PC-3 (cell line): ENCODE measurements at places on chromosomes 1 and 21. TPM values are rescaled to one million over a fixed set of nuclear protein-coding genes. Genes with fewer than 3 reads are reported as not detected.
A peak's percentile ranks its signal among the peaks of the same experiment; 100 is the strongest.

DNA sequence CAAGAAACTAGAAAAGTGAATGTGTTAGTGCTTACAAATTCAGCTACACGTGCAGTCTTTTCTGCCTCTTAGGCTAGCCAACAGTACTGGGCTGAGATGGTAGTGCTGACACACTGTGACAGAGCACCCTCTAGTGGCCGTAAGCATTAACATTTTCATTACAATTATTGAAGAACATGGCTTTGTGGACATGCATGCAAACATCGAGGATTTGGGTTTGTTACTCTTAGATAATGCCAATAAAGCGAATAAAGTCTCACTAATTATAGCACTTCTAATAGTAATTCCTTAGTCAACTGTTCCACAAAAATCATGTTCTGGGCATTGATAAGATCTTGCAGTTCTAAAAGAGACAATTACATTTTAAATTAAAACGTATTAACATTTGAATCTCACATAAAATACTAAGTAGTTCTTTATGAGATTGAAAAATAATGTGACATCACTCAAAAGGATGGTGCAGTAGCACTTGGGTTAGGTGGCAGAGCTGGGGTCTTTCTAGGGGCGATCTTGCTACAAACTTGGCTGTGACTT, 47.1 kb downstream of the MYSM1 start:
- no peaks in the 10 kb centered on the region for H3K27me3 ChIP-seq
- H3K27ac ChIP-seq: no peak overlapping the region
- no peak overlapping the region for H3K4me3 ChIP-seq
- peaks cover 4% of the 10 kb centered on the region; the same call in 1 of the 2 replicates for H3K36me3 ChIP-seq
- peaks cover 10% of the 10 kb centered on the region for H3K4me1 ChIP-seq

DNA sequence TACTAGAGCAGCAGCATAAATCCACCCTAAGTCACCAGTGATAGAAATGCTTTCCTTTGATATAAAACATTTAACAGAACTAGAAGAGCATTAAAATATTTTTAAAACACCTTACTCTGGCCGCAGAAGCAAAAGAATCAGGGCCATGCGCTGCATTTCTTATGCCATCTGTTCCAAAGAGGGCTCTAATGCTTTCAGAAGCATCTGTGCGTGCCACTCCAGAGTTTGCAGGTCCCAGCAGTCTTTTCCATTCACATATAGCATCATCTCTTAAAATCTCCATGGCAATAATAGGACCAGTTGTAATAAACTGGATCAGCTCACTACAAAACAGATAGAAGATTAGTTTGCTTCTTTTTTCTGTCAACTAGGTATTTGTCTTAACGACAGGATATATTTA, 69.2 kb downstream of the NME7 start:
- no peak overlapping the region for H3K4me3 ChIP-seq
- H3K36me3 ChIP-seq: no peaks in the 10 kb centered on the region; the same call in 1 of the 2 replicates
- no peaks in the 10 kb centered on the region for H3K27me3 ChIP-seq
- DNase-seq: no peak
- peaks cover 22% of the 10 kb centered on the region for H3K4me1 ChIP-seq

GRCh38 chr1:7089497-7089896, 304.2 kb downstream of the CAMTA1 start:
- no peak overlapping the region for H3K4me3 ChIP-seq
- no peaks in the 10 kb centered on the region for H3K36me3 ChIP-seq
- no peak for DNase-seq
- no peaks in the 10 kb centered on the region for H3K4me1 ChIP-seq
- H3K27ac ChIP-seq: no peak overlapping the region

DNA sequence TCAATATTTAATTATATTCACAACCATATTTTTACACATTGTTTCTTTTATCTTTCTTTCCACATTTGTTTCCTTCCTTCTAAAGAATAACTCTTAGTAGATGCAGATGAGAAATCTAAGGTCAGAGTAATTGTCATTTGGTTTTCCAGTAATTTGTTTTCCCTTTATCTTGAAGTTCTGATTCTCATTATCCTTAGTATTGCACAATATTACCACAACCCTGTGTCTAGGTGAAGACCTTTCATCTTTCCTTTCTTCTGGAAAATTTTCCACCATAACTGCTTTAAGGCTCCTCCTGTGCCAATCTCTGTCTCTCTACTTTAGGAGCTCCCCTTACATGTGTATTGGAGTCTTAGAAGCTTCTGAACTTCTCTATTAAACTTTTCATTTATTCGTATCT, 209.0 kb downstream of the DPYD start:
- H3K4me3 ChIP-seq: no peak overlapping the region
- H3K27ac ChIP-seq: no peak overlapping the region

- H3K36me3 ChIP-seq: no peaks in the 10 kb centered on the region
- no peak overlapping the region for H3K4me3 ChIP-seq
- H3K4me1 ChIP-seq: 0 out of 2 replicates have a peak, but pooled peaks cover 7% of the 10 kb centered on the region
- no peak overlapping the region for H3K27ac ChIP-seq
- DNase-seq: no peak
Observed at GRCh38 chr1:92446546-92446945, 40.2 kb downstream of the GFI1 start.

GRCh38 chr21:34540206-34540605, 28.2 kb upstream of the KCNE1 start:
- H3K4me3 ChIP-seq: no peak overlapping the region
- no peaks in the 10 kb centered on the region for H3K27me3 ChIP-seq
- DNase-seq: no peak
- H3K27ac ChIP-seq: no peak overlapping the region

- H3K4me1 ChIP-seq: no peaks in the 10 kb centered on the region
- H3K27ac ChIP-seq: no peak overlapping the region
- no peaks in the 10 kb centered on the region; the same call in 1 of the 2 replicates for H3K27me3 ChIP-seq
- no peak overlapping the region for H3K4me3 ChIP-seq
Observed at GRCh38 chr1:167462341-167462740, 56.0 kb downstream of the CD247 start.

DNA sequence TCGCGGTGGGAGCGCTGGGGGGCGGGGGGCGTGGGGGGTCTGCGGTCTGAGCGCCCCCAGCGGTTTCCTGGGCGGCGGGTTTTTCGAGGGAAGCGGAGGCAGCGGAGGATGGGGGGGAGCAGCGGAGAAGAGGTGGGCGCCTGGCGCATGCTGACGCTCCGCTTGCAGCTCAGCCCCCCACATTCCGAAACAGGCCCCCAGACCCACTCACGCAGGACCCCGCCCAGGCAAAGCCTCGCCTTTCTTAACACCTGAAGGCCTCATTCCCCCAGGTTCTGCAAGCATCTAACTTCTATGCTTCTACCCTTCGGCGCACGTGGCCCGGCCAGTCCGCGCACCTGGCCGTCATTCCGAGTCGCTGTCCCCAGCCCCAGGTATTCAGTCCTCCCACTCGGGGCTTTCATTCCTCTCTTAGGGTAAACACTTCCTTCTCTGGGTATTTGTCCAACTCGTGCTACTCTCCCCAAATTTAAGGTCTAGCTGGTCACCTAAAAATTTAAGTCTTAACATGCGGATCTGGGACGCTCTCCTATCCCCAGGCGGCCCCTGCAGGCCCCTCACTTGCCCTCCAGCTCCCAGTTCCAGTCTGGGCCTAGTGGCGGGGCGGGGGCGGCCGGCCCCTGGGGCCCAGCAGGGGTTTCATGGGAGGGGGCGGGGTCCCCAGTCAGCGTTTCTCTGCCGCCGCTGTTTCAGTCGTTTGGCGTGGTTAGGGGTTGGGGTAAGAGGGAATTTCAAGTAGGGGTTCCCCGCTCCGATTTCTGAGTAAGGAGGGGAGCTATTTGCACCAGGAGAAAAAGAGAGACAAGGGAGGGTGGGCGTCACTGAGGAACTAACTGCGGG, 2.8 kb upstream of the ZBTB7B start:
- peak overlapping the region; percentile 77 for H3K27ac ChIP-seq
- H3K4me1 ChIP-seq: peaks cover 29% of the 10 kb centered on the region
- peak; percentile 38 for DNase-seq
- peak overlapping the region; percentile 58 for H3K4me3 ChIP-seq
- H3K27me3 ChIP-seq: no peaks in the 10 kb centered on the region

DNA sequence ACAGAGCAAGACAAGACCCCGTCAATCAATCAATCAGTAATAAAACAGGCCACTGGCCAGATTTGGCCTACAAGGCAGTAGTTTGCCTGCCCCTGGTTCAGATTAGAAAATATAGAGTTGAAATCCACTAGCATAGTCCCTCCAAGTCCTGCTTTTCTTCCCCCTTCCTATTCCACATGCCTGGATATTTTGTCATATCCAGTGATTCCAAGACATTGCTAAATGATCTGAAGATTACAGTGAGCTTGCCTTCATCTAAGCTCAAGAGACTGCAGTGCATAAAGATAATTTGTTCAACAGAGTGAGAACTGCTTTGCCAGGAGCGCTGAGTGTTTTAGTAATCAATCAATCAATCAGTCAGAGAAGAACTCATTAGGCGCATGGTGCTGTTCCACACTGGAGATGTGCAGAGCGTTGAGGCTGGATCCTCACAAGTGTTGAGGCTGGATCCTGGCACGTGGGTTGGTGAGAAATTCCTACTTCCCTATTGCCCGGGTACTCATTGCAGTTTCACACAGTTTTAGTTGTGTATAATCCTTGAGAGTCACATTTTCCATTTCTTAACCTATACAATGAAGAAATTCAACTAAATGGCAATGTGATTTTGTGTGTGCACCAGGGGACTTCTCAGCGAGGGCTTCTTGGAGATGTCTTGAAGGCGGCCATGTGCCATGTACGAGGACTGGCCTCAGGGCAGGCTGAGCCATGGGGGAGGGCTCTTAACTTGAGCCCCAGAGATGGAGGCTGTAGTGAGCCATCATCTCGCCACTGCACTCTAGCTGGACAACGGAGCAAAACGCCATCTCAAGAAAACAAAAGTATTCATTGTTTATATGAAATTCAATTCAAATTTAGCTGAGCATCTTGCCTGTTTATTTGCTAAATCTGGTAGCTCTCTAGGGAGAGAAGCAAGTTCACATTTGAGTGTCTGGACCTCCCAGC, 76.3 kb downstream of the TOMM20 start:
- DNase-seq: no peak
- H3K36me3 ChIP-seq: no peaks in the 10 kb centered on the region
- H3K27me3 ChIP-seq: no peaks in the 10 kb centered on the region

GRCh38 chr1:36008546-36009197, 75.2 kb upstream of the TEKT2 start:
- peak overlapping the region; percentile 29 for H3K27ac ChIP-seq
- H3K4me3 ChIP-seq: no peak overlapping the region

DNA sequence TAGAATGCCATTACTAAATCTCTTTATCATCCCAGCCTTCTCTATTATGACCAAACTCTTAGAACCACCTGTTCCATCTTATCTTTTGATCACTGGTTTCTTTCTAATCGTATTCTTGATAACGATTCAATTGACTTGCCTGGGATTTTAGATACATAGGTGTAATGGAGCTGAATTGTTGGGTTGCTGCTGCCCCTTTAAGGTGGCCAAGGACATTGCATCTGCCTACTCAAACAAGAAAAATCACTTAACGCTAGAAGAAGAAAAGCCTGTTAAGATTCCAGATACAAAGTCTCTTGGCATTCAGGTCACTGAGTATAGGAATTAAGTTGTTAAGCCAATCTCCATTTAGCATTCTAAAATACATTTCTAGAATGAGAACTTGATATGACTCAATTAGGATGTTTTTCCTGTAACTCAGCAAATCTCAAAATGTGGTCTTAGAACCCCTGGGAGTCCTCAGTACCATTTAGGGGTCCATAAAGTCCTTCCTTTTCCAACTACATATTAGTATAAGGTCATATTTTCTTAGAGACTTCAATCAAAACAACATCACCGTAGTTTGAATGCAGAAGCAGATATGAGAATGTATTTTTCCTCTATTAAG, 12.4 kb downstream of the NEXN start:
- H3K4me1 ChIP-seq: peaks cover 10% of the 10 kb centered on the region
- no peak overlapping the region for H3K4me3 ChIP-seq
- H3K27ac ChIP-seq: no peak overlapping the region
- H3K27me3 ChIP-seq: no peaks in the 10 kb centered on the region

- H3K4me3 ChIP-seq: no peak overlapping the region
- H3K27me3 ChIP-seq: no peaks in the 10 kb centered on the region
- H3K36me3 ChIP-seq: no peaks in the 10 kb centered on the region
- peaks cover 38% of the 10 kb centered on the region for H3K4me1 ChIP-seq
Observed at GRCh38 chr1:19737104-19737825, 62.5 kb downstream of the TMCO4 start.

- DNase-seq: no peak
- H3K27me3 ChIP-seq: no peaks in the 10 kb centered on the region
- H3K4me1 ChIP-seq: no peaks in the 10 kb centered on the region
- no peak overlapping the region for H3K4me3 ChIP-seq
Observed at GRCh38 chr1:161869291-161869690, 103.2 kb downstream of the ATF6 start.

DNA sequence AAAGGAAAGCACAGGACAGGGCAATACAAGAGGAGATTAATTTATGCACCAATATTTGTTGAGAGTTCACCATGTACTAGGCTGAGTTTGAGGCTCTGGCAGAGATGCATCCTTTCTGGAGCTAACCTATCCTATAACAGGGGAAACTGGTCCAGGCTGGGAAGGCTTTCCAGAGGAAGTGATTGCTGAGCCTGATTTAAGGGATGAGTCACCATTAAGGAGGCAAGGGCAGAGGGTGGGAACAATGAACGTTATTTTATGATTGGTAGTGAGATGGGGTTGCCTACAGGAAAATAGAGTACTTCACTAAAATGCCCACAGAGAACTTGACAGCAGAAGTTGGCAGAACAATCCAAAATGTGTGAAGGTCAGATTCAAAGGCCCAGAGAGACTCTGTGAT, 141.4 kb downstream of the PLPP3 start:
- H3K27me3 ChIP-seq: no peaks in the 10 kb centered on the region
- no peak overlapping the region for H3K4me3 ChIP-seq
- no peaks in the 10 kb centered on the region for H3K36me3 ChIP-seq

- H3K27ac ChIP-seq: no peak overlapping the region
- no peak for DNase-seq
- H3K4me3 ChIP-seq: peak overlapping the region; percentile 50
- peaks cover 3% of the 10 kb centered on the region; the same call in 1 of the 2 replicates for H3K4me1 ChIP-seq
Observed at GRCh38 chr1:7705048-7705907, 65.8 kb upstream of the VAMP3 start.

PPIE gene
- total RNA-seq: 45.1 and 53.6 TPM in 2 replicates

AMY2A gene
- not detected in 2 replicates for total RNA-seq

KIF17 gene
- 0.33 and 2.8 TPM in 2 replicates for total RNA-seq

MEX3A gene
- 12.9 and 14.7 TPM in 2 replicates for total RNA-seq

IVL gene
- 0.55 and 1.0 TPM in 2 replicates for total RNA-seq

OR10J1 gene
- total RNA-seq: not detected in 2 replicates

PROX1 gene
- total RNA-seq: 0.12 TPM in 1 of 2 replicates, not detected in the other

RPE65 gene
- not detected in 2 replicates for total RNA-seq

ITLN2 gene
- total RNA-seq: not detected in 2 replicates

BRDT gene
- not detected in 2 replicates for total RNA-seq

AJAP1 gene
- not detected in 2 replicates for total RNA-seq
